Stomach (tissue), 19 donors: ENCODE measurements at places on chromosomes 13 and 19. TPM values are rescaled to one million over a fixed set of nuclear protein-coding genes. Genes with fewer than 3 reads are reported as not detected.

GRCh38 chr19:18735324-18735723 lies 51.8 kb downstream of the CRTC1 start:
- peak; percentile 45 for DNase-seq

DNA sequence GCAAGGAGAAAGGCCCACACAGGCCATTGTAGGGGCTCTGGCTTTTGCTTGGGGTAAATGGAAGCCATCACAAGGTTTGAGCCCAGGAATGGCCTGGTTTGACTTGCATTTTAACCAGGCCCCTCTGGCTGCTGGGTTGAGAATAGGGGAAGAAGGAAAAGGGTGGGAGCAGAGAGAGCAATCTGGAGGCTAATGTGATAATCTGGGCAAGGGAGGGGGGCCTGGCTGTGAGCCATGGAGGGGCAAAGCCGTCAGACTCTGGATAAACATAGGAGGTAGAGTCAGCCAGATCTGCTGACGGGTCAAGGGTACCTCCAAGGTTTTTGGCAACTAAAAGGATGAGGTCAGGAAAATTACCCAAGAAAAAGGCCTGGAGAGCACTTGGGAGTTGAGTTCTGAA lies 41.6 kb downstream of the RFX2 start:
- DNase-seq, result no peak

DNA sequence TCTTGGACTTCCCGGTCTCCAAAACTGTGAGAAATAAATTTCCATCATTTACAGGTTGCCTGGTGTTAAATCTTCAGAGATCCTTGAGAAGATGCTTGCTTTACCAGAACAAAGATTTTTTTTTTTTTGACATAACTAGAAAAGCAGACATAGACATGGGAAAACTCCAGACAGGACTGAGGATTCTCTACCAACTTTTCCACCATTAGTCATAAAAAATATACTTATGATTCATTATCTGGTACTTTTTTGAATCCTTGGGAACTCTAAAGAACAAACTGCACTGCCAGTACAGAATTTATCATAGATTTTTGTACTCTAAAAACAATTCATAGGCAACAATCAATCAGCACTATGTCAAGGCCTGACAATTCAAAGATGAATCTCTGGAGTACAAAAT lies 487.6 kb downstream of the EFNB2 start:
- no peak for DNase-seq

IZUMO2 gene
- total RNA-seq, result not detected

DNA sequence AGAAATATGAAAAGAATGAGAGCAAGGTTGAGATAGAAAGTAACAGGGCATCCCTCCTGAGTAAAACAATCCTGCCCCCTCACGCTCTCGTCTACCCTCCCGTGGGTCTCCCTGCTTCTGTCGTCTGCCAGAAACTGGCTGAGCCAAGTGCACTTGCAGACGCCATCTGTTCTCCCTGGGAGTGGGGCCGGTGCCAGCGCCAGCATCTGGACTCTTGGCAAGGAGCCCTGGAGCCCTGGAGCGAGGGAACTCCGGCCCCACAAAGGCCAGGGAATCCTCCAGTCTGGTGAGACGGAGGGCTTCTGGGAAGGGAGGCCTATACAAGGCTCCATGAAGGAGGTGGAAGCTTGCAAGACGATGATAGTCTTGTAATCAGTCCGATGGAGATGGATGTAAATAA lies 2.3 kb upstream of the TMEM91 start:
- peak; percentile 88 for DNase-seq

PMIS2 gene
- total RNA-seq, result not detected

- no peak for DNase-seq
These were observed 133.6 kb upstream of the MYO16 start for GRCh38 chr13:108495646-108496361.

DNA sequence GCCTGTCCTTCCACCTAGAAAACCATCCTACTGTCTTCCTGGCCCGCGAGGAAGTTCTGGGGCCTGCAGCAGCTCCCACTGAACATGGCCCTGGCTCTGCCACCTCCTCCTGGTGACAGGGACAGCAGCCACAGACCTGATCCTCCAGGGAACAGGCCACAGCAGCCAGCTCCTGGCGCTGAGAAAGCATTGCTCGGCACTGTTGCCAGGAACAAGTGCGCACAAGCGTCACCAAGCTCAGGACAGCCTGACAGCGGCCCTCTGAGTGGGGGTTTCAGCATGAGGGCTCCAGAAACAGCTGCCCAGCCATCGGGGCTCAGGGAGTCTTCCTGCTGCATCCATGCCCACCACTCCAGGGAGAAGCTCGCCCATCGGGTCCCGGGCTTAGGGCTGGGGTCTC lies 21.9 kb downstream of the AP3D1 start:
- no peak for DNase-seq

GRCh38 chr13:98997738-98998641 lies 20.1 kb upstream of the DOCK9 start:
- no peak for DNase-seq

DNA sequence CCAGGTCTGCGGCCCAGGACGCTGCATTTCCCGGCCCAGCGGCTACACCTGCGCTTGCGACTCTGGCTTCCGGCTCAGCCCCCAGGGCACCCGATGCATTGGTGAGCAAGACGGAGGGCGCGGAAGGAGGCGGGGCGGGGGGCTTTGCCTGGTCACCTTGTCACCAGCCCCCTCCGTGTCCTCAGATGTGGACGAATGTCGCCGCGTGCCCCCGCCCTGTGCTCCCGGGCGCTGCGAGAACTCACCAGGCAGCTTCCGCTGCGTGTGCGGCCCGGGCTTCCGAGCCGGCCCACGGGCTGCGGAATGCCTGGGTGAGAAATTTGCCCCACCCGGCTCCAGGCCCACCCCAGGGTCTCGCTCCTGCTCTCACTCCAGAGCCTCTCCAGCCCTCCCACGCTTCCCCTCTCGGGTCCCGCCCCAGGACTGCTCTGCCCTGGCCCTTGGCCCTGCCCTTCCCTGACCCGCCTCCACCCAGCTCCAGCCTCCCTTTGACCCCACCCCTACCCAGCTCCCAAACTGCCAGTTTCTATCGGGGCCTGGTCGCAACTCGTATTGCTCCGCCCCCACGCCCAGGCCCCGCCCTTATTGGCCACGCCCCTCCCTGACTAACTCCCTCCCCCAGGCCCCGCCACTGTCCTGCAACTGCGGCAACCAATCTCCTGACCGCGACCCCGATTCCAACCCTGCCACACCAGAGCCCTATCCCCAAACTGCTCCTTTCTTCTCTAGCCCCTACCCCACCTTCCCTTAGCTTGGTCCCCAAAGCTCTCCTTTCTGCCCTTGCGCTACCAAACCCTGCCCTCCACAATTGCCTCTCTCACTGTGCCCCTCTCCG lies 8.6 kb downstream of the LTBP4 start:
- DNase-seq, result peak; percentile 92

EXOC3L2 gene
- 20.6 TPM for total RNA-seq

PSG1 gene
- total RNA-seq, result not detected

ZNF91 gene
- total RNA-seq, result 104 TPM

- DNase-seq, result no peak
These were observed 96.4 kb downstream of the KLF12 start for GRCh38 chr13:74037762-74038161.

AMH gene
- total RNA-seq, result 2.0 TPM

DNA sequence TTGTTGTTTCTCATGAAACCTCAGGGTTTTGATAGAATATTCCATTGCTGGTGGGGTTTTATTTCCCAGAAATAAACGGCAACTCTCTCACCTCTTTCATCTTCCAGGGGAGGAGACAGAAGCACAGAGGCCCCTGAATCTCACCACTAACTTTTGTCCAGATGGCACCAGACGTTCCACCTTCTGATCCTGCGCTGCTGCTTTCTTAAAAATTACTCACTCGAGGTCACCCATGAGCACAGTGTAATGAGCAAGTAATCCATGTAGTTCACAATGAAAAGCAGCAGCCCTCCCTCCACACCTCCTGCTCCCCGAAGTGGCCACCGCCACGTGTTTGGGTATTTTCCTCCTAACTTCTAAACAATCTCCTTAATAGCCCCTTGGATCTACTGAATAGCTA lies 51.3 kb downstream of the TEX29 start:
- DNase-seq, result no peak

PALM3 gene
- 59.4 TPM for total RNA-seq

FGF22 gene
- total RNA-seq, result not detected

GRCh38 chr13:24254146-24254841 lies 55.1 kb upstream of the C1QTNF9 start:
- DNase-seq, result no peak

DNA sequence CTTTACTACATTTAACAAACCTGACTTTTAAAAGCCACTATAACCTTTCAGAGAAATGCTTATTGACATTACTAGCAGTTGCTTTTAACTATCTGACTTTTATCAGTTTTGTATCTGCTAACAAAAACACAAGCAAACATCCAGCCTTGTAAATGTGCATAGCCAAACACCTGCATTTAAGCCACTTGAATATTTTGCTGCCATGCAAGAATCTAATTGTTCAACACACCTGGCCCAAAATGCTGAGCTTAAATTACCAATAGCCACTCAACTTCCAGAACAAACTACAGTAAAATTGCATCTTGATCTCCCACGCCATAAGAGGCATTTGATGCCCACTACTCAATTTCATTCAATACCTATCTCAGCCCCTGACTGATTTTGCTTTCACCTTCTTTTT lies 9.3 kb downstream of the ZIC5 start:
- no peak for DNase-seq

DNA sequence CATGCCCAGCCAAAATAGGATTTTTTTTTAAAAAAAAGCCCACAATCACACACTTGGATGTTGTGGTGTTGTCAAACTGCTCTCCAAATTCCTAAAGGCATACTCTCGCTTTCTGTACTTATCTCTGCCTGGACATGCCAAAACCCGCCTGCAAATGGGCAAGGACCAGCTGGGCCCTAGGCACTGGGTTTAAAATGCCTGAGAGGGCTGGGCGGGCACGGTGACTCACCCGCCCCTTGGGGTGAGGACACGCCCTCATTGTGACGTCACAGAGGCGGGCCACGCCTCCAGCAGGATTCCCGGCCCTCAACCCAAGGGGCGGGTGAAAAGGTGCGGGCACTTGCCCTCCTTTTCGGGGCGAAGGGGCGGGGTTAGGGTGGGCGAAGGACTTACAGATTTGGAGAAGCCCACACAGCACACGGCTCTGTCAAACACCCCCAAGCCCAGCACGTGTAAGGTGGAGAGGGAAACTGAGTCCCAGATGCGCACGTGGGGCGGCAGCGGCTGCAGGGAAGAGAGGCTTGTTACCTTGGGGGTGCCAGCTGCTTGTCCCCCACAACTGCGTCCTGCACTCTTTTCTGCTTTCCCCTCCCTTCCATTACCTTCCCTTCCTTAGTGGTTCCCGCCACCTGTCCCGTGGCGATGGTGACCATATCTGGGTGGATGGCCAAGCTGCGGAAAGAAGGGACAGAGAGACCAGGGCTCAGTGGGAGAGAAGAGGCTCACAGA lies 6.6 kb downstream of the EML2 start:
- peak; percentile 79 for DNase-seq

DNA sequence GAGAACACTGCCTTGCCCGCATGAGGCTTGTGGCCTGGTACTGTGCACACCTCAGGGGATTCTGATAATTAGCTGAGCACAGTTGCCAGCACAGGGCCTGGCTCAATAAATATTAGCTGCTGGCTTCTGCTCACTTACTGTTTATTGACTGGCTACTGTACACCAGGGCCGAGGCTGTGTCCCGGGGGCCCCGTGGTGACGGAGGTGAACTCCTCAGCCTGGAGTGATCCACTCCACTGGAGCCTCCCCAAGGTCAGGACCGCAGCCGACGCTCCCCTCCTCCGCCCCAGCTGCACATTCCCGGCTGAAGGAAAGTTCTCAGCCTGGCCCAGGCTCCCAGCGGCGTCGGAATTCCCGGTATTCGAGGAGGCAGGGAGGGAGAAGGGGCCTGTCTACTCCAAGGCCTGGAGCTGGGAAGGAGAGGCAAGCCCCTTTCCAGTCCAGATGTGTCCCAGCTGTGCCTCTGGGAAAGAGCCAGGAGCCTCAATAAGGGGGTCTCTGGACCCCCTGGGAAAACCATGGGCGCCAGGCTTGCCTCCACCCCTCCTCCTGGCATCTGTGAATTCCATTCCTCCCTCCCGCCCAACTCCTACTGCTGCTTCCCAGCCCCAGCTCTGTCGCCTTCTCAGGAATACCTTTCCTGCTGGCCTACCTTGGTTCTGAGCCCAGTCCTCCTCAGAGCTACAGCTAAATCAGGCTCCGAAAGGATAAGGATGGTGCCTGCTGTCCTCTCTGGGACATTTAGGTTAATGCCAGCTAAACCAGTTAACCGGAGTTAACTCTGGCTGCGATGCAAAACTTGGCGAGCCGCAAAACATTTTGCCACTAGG lies 7.3 kb downstream of the RPS16 start:
- DNase-seq, result peak; percentile 52

DNA sequence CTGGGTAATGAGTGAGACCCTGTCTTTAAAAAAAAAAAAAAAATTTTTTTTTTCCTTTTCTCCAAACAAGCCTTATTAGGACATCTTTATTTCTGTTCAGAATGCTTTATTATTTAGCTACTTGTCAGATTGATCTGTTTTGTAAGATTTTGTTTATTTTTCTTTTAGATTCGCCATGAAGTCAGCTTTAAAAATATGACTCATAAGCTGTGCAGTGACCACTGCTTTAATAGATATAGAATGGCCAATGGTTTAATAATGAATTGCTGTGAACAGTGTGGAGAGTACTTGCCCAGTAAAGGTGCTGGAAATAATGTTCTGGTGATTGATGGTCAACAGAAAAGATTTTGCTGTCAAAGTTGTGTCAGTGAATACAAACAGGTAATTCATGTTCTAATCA lies 47.7 kb downstream of the ZMYM2 start:
- DNase-seq, result no peak

GRCh38 chr19:41302624-41303351 lies 7.2 kb upstream of the CCDC97 start:
- DNase-seq, result no peak

COL4A1 gene
- 135 TPM for total RNA-seq

SIN3B gene
- 123 TPM for total RNA-seq

CEACAM16 gene
- not detected for total RNA-seq

ZNF382 gene
- 0.29 TPM for total RNA-seq

- DNase-seq, result no peak
These were observed 61.2 kb downstream of the KLF2 start for GRCh38 chr19:16385821-16386220.

DNA sequence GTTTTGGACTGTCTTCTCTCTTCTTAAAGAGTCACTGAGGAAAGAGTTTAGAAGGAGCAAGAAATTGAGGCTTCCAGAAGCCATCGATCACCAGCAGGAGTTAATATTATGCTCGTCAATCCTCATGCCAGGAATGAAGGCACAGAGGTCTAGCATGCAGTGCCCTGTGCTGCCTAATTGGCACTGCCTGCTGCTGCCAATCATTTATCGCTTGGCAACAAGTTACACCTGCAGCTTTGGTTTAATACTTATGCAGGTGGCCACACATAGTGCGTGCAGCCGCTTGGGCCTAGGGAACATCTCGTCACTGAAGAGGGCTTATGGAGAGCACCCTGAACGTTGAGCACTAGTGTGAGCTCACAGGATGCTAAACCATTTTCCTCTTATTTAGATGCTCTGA lies 2.7 kb upstream of the SOX1 start:
- no peak for DNase-seq

CRTC1 gene
- total RNA-seq, result 4.9 TPM

GRCh38 chr19:47414469-47414868 lies 4.9 kb downstream of the MEIS3 start:
- DNase-seq, result no peak
